HFFc6 (cell line): ENCODE measurements at places on chromosomes 12 and 14. TPM values are rescaled to one million over a fixed set of nuclear protein-coding genes. Genes with fewer than 3 reads are reported as not detected.
A peak's percentile ranks its signal among the peaks of the same experiment; 100 is the strongest.

Gene IKZF4
- total RNA-seq: 4.4 to 6.3 TPM (median 4.8 TPM) in 3 replicates

Gene DPF3
- 4.9 and 6.6 TPM in 2 replicates for total RNA-seq

DNA sequence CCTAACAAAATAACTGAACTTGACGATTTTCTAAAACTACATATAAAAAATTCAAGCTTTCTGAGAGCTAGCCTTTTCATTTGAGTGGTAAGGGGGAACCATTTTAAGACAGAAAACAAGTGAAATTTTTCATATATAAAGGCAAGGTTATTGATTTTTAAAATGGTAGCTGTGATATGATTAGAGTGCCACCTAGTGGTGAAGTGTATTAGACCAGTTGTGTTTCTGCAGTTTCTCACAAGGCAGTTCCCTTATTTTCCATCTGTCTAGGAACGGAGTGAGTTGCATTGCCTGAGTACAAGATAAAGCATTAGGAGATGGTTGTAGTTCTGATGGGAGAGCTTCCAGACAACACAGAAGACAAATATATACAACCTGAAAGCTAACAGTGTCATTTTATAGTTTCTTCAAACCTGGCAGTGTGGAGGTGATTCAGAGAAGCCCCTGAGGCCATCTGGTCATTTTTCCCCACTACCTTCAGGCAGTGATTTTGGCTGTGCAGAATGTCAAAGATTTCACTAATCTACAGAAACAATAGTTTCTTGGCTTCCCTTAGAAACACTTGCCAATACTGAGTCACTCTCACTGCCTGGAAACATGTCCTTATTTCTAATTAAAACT, 180.8 kb downstream of the C12orf50 start:
- no peaks in the 10 kb centered on the region for H3K4me1 ChIP-seq
- H3K36me3 ChIP-seq: no peaks in the 10 kb centered on the region
- DNase-seq: peak; percentile 43
- no peak overlapping the region for H3K4me3 ChIP-seq

- no peaks in the 10 kb centered on the region; the same call in 1 of the 2 replicates for H3K27me3 ChIP-seq
- peaks cover 55% of the 10 kb centered on the region for H3K36me3 ChIP-seq
- no peak for DNase-seq
- no peak overlapping the region for H3K4me3 ChIP-seq
Measured at GRCh38 chr12:79834712-79835376, 100.1 kb downstream of the PPP1R12A start.

GRCh38 chr12:122394626-122395194, 27.8 kb downstream of the CLIP1 start:
- H3K4me3 ChIP-seq: peak overlapping the region; percentile 69
- peaks cover 9% of the 10 kb centered on the region for H3K36me3 ChIP-seq
- H3K27me3 ChIP-seq: no peaks in the 10 kb centered on the region; the same call in none of the 2 replicates

DNA sequence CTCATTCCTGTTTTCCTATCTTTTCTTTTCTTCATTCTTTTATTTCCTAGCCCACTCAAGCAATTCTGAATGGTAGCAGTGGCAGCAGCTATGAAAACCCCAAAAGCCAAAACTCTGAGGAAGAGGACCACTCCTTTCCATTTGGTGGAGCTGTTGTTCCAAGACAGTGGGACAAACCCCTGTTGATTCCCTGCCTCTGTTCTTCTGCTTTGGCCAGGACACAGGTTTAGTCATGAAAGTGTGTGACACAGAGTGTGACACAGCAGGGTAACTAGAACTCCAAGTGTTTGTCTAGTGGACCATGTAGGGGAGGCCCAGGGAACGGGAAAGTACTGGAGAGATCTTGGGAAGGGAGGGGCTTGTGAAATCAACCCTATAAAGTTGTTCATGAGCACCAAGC, 71.1 kb downstream of the PTCSC3 start:
- no peak overlapping the region for H3K27ac ChIP-seq
- H3K36me3 ChIP-seq: no peaks in the 10 kb centered on the region
- no peaks in the 10 kb centered on the region for H3K4me1 ChIP-seq
- no peak overlapping the region for H3K4me3 ChIP-seq
